ENCODE measurements at places on chromosomes 1 and 21.

DNA sequence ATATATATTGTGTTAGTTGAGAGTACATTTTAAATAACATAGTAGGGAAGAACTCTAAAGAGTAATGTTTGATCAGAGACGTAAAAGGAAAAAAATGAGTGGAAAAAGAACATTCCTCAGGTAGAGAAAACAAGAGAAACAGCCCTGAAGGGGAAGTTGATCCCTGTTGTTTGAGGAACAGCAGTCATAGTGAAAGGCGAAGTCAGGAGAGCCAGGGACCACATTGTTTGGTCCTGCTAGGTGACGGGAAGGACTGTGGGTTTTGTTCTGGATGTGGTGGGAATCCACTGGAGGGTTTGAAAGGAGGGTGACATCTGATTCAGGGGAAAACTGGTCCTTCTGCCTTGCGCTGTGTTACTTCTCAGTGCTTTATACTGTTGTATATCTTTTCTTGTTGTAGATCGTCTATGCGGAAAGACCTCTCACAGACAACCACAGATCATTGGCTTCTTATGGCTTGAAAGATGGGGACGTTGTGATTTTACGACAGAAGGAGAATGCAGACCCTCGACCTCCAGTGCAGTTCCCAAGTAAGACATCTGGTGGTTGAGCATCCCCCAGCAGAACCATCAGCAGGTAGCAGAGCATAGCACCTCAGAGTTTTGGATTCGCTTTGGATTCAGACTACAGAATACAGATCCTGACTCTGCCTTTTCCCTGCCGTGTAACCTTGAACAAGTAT lies 9.2 kb downstream of the DDI2 start:
- no peak for DNase-seq

GRCh38 chr21:32909393-32909792 lies 116.3 kb upstream of the OLIG2 start:
- no peak for DNase-seq

- DNase-seq: no peak
Observed at GRCh38 chr1:74011736-74012135, 186.2 kb downstream of the LRRIQ3 start.

- DNase-seq: no peak
Observed at GRCh38 chr21:37821786-37822450, 94.3 kb downstream of the KCNJ6 start.

- no peak for DNase-seq
Observed at GRCh38 chr1:17199267-17200044, 5.5 kb upstream of the PADI1 start.

- no peak for DNase-seq
Observed at GRCh38 chr1:160610569-160611242, 31.4 kb upstream of the CD84 start.

GRCh38 chr1:3551290-3551678 lies 60.0 kb downstream of the MEGF6 start:
- DNase-seq: no peak

- no peak for DNase-seq
Observed at GRCh38 chr1:172897738-172898137, 153.0 kb downstream of the TNFSF18 start.

GRCh38 chr1:87647430-87648177 lies 318.9 kb downstream of the LMO4 start:
- no peak for DNase-seq

DNA sequence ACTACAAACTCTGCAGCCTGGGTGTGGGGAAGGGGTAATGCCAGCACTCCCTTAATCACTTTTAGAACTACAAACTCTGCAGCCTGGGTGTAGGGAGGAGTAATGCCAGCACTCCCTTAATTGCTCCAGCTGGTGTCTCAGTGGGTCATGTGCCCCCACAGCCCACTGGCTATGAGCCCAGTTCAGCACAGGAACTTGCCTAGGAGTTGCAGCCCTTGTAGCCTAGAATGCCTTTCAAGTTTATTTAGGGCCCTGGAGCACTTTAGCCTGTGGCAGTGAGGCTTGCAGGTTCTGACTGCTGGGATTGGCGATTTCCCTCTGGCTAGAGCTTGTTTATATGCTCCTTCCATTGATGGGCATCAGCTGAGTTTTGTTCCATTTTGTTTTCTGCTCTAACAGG lies 17.1 kb downstream of the VN1R5 start:
- no peak for DNase-seq

- no peak for DNase-seq
Observed at GRCh38 chr1:186780076-186780475, 48.7 kb upstream of the PLA2G4A start.

DNA sequence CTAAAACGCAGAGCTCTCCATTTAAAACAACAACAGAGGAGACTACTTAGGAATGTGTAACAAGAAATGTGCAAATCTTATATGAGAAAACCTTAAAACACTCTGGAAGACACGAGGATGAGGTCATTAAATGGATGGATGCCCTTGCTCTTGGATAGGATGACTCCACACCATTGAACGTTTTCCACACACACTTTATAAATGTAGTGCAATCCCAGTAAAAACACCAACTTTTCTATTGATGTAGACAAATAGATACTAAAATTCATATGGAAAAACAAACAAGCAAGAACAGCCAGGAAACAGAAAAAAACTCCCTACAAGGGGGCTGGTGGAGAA lies 18.4 kb upstream of the COL6A1 start:
- DNase-seq: no peak

DNA sequence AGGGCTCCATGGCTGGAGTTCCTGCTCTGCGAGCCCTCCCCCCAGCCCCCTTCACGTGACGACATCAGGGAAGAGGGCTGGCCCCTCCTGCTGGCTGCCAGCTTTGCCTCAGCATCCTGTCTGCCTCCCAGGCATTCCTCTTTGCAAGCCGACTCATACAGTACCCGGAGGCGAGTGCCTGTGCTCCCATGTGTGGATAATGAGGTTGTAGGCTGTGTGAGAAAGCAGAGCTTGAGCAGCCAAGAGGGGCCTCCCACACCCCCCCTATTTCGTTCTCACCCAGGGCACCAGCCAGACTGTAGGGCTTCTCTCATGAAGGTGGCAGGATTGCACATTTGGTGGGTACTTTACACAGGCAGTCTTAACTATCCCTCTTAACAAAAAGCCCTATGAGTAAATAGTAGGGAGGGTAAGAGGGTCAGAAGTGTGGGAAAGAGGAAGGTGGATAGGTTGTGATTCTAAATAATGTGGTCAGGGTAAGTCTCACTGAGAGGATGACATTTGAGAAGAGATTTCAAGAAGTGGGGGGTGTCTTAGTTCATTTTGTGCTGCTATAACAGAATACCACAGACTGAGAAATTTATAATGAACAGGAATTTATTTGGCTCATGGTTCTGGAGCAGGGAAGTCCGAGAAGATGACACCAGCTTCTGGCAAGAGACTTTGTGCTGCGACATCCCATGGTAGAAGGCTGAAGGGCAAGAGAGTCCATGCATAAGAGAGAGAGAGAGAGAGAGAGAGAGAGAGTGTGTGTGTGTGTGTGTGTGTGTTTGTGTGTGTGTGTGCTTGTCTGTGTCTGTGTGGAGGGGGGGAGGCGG lies 113.5 kb downstream of the OMA1 start:
- no peak for DNase-seq

DNA sequence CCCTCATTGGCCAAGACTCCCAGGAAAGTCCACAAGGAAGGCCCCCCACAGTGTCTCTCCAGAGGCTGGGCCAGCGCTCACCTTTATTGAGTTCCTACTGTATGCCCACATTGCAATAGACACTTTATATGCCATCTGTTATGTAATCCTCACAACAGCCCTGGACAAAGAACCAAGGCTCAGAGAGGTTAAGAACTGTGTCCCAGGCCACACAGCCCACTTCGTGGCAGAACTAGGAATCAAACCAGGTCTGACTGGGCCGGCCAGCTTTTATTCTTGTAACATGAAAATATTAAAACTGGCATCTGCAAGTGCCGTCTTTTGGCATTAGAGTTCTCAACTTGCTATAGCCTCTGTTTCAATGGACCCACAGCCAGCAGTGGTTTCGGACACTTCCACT lies 4.5 kb downstream of the CTRC start:
- no peak for DNase-seq

GRCh38 chr1:180136331-180136967 lies 18.2 kb upstream of the QSOX1 start:
- no peak for DNase-seq

GRCh38 chr1:11211461-11211860 lies 22.3 kb downstream of the ANGPTL7 start:
- no peak for DNase-seq

DNA sequence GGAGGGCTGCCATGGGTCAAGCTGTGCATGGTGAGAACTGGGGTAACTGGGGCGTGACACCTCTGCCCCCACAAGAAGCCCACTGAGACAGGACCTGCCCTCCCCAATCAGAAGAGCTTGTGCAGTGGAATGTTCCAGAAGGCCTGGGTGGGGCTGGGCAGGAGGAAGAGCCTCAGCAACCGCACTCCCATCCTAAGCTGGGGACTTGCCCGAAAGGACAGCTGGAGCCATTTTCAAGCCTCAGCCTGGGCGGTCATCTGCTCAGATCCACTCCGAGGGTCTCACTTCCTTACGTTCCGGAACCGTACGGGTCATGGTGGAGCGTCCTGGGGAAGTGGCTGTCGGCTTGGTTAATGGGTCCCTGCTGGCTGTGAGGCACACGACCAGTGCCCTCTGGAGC lies 158.6 kb upstream of the ARHGEF16 start:
- no peak for DNase-seq

- no peak for DNase-seq
Observed at GRCh38 chr1:190658907-190659306, 181.2 kb upstream of the BRINP3 start.

GRCh38 chr21:29228306-29228705 lies 70.4 kb upstream of the BACH1 start:
- DNase-seq: no peak

DNA sequence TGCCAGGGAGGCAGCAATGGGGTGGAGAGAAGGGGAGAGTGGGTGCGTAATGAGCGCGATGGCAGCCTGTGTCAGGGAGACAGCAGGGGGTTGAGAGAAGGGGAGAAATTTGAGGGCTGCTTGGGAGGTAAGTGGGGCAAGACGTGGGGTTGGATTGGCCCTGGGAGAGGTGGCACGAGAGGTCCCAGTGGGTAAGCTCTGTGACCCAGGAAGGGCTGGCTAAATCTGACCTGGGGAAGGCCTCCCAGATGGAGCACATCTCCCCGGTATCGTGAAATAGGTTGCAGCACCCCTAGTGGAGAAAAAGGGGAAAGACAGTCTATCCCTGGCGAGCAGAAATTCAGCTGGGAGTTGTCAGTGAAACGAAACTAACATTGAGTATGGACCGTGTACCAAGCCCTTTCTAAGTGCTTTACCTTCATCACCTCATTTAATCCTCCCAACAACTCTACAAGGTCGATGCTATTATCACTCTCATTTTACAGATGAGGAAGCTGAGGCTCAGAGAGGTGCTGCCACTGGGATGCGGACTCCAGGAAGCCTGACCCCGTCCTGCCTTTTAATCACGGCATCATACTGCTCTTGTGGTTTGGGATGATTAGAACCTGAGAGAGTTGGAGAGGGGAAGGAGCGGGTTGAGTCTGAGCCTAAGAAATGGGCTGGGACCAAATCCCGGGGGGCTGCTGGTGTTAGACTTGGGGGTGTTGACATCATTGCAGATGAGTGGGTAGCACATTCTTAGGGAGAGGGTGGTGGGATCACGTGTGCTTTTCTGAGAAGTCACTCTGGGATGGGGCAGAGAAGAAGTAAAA lies 56.6 kb upstream of the RPL11 start:
- no peak for DNase-seq

DNA sequence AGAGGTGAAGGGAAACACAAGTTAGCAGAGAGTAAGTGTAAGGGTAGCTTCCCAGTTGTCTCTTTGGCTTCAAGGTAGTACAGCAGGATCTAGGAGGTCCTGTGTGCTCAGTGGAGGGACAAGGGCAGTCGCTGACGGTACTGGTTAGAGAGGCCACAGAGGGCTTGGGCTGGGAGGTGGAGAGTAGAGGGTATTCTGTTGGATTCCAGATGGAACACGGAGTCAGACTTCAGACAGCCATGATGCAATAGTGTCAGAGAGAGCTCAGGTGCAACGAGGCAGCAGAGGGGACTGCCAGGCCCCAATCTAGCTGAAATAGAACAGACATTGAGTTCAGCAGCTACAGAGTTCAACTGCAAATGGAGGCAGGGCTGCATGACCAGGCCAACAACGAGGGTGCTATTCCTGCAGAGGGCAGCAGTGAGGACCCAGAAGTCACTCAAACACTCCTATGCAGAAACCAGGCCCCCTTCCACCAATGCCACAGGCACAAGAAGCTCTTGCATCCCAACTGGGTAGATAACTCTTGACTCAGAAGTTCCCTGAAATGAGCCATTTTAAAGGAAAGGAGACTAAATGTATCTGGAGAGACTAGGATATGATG lies 325.0 kb upstream of the ESRRG start:
- no peak for DNase-seq

DNA sequence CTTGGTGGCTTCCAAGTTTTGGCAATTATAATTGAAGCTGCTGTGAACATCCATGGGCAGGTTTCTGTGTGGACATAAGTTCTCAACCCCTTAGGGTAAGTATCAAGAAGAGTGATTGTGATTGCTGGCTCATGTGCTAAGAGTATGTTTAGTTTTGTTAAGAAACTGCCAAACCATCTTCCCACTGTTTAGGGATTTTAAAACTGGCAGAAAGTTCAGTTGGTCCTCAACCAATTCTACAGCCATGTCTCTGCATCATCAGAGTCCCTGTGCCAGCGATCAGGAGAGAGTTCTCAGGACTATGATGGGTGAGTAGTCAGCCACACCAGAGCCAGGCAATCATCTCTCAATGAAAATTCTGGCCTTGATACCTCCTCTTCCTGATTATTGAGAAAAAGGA lies 193.8 kb downstream of the ZC3H11B start:
- DNase-seq: no peak

GRCh38 chr1:248343451-248343850 lies 5.1 kb upstream of the OR14C36 start:
- DNase-seq: no peak

DNA sequence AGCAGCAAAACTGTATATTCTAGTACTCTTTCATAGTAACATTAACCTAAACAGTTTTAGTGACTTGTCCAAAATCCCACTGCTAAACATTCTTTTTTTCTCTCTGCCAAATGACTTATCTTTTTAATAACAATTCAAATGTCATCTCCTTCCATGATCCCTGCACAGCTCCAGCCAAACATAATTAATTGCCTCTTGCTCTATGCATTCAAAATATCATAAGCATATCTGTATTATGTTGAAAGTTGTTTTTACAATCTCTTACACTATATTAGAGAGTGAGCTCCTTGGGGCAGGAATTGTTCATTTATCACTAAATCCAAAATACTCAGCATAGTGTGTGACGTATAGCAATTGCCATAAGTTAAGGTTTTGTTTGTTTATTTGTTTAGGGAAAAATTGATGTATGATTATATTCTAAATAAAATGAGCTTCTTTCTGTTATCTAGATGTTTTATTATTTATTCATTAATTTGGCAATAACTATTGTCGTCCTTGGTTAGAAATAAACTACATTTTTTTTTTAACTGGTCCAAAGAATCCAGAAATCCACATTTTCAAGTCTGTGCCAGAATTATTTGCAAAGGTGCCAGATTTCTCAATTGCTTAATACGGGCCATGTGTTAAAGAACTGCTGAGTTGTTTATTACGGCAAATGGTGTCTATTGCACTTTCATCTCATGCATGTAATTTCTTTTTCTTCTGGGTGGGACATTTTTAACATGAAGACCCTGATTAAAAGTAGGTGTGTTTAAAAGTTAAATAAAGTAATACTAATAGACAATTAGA lies 577.2 kb upstream of the ZRANB2 start:
- DNase-seq: no peak

GRCh38 chr21:24259241-24259640 lies 1348.0 kb downstream of the MRPL39 start:
- no peak for DNase-seq
